ENCODE measurements at places on chromosomes 13 and 19. TPM values are rescaled to one million over a fixed set of nuclear protein-coding genes. Genes with fewer than 3 reads are reported as not detected.

ZNF69 gene
- 17.8 TPM for total RNA-seq

GRCh38 chr13:76929320-76929719 is 19.0 kb upstream of the ACOD1 start:
- no peak for DNase-seq

GRCh38 chr19:35346193-35347052 is 1.3 kb upstream of the FFAR1 start:
- no peak for DNase-seq

DNA sequence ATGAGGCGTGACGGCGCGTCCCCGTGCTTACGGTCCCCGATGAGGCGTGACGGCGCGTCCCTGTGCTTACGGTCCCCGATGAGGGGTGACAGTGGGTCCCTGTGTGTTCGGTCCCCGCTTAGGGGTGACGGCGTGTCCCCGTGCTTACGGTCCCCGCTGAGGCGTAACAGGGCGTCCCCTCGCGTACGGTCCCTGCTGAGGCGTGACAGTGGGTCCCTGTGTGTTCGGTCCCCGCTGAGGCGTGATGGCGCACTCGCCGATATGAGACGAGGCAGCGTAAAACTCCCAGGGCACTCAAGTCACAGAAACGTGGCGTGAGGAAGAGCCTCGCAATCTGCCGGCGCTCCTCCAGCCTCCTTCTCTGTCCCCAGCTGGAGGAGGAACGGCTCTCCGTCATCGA is 20.9 kb downstream of the CFAP97D2 start:
- DNase-seq = no peak

PDX1 gene
- not detected for total RNA-seq

SKA3 gene
- 40.3 TPM for total RNA-seq
